ENCODE measurements at places on chromosomes 1 and 21.

DNA sequence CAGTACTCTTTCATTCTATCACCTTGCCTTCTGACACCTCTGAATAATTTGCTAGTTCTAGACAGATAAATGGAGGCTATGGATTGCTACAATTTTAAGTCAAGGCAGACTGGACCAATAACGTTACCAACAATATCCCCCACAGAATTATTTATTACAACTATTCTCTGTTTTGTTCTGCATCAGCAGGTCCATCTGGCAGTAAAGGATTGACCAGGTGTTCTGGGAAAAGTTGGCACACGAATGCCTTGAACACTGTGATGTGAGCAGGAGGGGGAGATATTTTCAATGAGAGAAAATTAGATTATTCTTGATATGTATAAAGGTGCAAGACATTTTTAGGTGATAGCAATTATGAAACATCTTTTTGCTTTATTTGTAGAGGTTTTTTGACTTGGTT lies 718.8 kb upstream of the TMPRSS15 start:
- DNase-seq: no peak

GRCh38 chr1:111204983-111205713 lies 4.7 kb upstream of the DENND2D start:
- DNase-seq: no peak

DNA sequence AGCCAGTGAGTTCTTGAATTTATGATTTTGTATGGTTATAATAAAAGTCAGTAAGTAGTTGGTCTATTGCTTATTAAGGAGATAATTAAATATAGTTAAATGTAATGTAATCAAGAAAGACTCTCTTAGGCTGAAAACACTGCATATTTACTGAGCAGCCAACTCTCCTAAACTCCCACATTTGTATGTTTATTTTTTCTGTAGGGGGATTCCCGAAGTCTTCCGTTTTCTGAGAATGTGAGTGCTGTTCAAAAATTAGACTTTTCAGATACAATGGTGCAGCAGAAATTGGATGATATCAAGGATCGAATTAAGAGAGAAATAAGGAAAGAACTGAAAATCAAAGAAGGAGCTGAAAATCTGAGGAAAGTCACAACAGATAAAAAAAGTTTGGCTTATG lies 56.7 kb downstream of the PKN2 start:
- no peak for DNase-seq

DNA sequence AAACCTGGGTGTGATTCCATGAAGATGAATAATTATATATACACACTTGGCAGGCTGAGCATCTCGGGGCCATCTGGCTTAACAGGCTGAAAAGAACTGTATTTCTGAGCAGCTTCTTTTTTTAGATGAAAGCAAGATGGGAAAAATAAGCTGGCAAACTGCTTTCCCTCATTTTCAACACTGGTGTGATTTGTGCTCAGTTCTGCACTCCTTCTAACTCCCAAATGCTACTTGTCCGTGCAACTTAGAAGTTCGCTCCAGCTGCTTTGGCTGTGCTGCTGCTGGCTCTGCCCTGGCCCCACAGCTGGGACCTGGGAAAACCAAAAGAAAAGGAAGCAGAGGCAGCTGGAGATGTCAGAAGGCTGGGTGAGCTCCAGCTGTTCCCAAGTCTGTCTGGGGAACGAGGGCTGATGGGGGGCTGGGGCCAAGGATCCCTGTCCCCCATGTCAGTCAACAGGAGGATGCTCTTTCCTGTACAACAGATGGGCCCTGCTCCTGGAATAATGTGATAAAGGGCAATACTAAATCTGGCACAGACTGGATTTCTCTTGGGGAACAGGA lies 44.9 kb downstream of the PAFAH2 start:
- DNase-seq: no peak

- DNase-seq: no peak
Measured at GRCh38 chr1:196401452-196401833, 206.8 kb downstream of the KCNT2 start.

DNA sequence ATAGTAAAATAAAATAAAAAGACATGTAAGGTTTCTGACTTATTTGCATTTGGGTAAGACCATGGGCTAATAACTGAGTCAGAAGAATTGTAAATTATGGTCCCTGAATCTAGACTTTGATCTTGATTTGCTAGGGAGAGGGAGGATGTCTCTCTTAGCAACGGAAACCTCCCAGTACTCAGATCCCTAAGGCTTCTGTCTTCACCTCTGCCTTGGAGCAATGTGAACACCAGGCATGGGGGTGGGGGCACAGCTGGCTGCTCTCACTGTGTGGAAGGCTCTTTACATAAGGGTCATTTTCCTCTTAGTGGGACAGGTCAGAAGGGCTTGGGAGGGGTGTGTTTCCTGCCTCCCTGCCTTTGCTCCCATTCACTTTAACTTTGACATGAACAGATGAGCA lies 17.0 kb upstream of the TMEM54 start:
- no peak for DNase-seq

DNA sequence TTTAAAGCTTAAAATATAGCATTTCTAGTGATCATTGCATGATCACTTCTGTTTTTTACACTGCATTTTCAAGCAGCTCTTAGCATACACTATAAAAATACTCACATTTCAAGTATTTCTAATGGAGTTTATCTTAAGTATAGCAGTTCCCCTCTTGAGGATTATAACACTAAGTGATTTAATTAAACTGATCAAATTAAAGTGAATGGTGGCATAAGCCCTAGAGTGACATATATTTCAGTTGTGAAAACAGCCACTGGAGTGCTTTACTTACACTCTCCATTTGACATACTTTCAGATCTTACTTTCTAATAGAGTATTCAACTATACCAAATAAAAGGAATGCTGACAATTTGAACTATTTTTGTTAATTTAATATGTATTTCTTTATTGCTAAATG lies 623.3 kb upstream of the TMPRSS15 start:
- no peak for DNase-seq

DNA sequence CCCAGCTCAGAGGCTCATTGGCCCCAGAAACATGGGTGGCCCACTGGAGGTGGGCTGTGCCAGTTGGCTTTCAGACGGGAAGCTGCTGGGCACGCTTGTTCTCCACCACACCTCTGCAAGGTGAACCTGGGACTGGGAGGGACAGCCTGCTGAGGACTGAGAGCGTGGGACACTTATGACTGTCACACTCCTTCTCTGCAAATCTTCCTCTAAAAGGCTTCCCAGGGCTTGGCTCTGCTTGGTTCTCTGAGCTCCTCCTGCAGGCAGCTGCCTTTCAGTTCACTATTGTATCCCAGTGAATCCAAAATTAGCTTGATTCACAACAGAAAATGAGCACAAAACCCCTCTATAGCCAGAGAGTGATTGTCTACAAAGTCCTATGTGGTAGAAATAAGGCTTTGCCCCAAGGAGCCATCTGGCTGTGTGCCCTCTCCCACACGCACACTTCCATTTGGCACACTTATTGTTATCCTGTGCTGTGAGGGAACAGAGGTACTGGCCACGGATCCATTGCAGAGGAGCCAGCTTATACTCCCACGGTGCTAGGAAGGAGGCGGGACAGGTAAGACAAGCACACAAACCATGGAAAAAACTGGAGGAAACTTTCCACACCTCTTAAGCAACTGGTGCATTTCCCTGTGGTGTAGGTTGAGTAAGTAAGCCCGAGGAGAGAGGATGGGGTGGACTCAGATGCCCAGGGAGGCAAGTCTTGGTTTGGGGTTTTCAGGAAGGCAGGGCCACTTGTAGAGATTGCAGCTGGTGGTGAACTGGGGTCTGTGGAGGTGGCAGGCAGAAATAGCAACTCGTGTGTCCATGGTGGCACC lies 18.9 kb upstream of the BTG2 start:
- DNase-seq: no peak

- DNase-seq: no peak
Measured at GRCh38 chr1:199698222-199698621, 329.3 kb upstream of the NR5A2 start.

DNA sequence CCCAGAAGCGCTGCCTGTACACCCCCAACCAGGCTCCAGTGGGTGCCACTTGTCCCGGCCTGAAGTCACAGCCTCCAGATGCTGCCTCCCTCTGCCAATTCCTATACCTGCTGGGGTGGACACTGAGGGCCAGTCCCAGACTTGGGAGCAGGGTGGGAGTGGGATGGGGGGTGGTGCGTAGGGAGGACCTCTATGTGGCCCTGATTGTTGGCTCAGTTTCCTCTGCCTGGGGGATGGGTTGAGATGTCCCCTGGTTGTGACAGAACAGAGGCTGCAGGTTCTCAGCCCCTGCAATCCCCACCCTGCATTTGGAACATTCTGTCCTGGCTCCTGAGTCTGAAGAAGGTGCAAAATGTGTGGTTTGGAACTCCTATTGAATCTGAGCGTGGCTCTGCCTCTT lies 27.2 kb downstream of the RAB7B start:
- no peak for DNase-seq

- no peak for DNase-seq
Measured at GRCh38 chr21:38531039-38531541, 32.8 kb upstream of the ERG start.

GRCh38 chr1:198543670-198544260 lies 3.3 kb upstream of the ATP6V1G3 start:
- DNase-seq: no peak

DNA sequence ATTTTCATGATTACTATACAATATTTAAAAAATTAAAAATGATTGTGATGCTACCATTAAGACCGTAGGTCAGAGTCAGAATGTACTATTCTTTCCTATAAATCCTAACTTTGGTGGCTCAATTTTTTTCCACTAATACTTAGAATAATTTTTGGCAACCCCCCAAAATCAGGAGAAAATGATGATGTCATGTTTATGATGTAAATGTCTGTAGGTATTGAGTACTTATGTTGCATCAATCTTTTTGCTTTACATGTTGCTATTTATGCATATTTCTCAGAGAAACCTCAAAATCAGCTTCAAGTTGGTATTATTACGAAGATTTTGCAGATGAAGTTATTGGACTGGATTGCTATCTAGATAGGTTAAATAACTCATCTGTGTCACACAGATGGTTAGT lies 371.2 kb downstream of the ADGRL2 start:
- no peak for DNase-seq

- DNase-seq: no peak
Measured at GRCh38 chr1:178137238-178137637, 43.3 kb downstream of the RASAL2 start.

DNA sequence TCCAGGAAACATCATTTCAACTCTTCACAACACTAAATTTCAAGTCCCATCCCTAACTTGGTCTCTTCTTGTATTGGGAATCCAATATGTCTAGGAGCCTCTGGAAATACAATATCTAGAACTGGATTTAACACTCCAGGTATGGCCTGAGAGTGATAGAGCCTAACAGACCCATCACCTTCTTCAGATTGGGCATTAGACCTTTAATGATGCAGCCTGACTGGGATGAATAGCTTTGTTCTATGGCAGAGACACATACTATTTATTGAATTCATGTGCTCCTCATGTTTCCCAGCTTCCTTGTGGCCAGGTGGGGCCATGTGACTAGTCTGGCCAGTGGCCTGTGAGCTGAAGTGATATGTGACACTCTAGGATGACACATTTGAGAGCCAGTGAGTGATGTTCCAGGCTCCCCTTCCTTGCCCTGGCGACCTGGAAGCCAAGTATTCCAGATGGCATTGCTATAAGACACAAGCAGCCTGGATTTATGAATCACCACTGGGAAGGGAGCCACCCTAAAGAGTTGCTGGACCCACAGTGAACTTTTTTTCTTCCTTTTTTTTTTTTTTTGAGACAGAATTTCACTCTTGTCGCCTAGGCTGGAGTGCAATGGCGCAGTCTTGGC lies 31.0 kb upstream of the POU3F1 start:
- no peak for DNase-seq

- no peak for DNase-seq
Measured at GRCh38 chr1:2284932-2285331, 56.8 kb downstream of the SKI start.

- DNase-seq: no peak
Measured at GRCh38 chr1:233607252-233608119, 6.4 kb upstream of the KCNK1 start.

Measured in T-helper 2 cell treated with Interferon-gamma antibody and Interleukin-4, amounts not matched to agents 5 μg/mL and 100 μg/mL, for 36 hours (primary cell).